SJSA1 (cell line): ENCODE measurements at places on chromosomes 7 and 10. TPM values are rescaled to one million over a fixed set of nuclear protein-coding genes. Genes with fewer than 3 reads are reported as not detected.

CYP3A4 gene
- total RNA-seq, result not detected in 2 replicates

NPVF gene
- total RNA-seq, result not detected in 2 replicates

DNA sequence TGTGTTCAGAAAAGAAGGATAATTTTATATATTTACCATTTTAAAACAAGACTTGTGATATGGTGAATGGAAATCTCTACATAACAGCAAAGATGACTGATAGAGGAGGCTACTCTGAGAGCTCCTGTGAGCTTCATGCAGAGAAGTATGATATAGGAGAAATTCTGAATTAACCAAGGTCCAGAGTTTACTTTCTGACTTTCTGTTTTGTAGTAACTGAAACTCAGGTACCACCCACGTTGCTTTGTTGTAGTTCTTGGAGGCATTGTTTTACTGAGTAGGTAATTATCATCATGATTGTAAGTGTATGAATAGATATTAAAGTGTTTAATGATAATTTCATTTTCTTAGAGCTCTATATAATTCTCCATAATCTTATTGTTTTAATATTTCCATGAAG lies 18.0 kb upstream of the SFR1 start:
- no peaks in the 10 kb centered on the region for H3K27me3 ChIP-seq
- no peak overlapping the region for H3K4me3 ChIP-seq
- H3K27ac ChIP-seq, result no peak overlapping the region
- no peak for DNase-seq

- no peak for DNase-seq
- H3K27me3 ChIP-seq, result no peaks in the 10 kb centered on the region
- no peaks in the 10 kb centered on the region for H3K36me3 ChIP-seq
- H3K4me3 ChIP-seq, result no peak overlapping the region
Observed at GRCh38 chr10:15478429-15478828, 107.3 kb upstream of the FAM171A1 start.

- no peak overlapping the region for H3K27ac ChIP-seq
- H3K27me3 ChIP-seq, result no peaks in the 10 kb centered on the region
- no peak overlapping the region for H3K4me3 ChIP-seq
- peaks cover 22% of the 10 kb centered on the region for H3K4me1 ChIP-seq
Observed at GRCh38 chr10:71618176-71618575, 101.4 kb downstream of the C10orf105 start.

DNA sequence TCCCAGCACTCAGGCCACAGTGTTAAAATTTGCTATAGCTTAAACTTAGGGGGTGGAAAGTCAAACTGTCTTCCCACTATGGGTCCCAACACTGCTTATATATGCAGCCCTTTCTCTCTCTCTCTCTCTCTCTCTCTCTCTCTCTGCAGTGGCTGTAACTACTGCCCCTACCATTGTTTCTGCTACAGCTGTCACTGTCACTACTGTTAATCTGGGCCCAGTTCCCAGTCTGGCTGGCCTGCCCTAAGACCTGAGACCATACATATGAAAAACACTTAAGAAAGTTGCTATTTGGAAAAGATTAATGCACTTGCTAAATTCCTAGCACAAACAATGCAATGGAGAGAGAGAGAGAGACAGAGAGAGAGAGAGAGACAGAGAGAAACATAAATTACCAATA lies 78.6 kb downstream of the THSD7A start:
- no peak overlapping the region for H3K27ac ChIP-seq
- no peak overlapping the region for H3K4me3 ChIP-seq
- DNase-seq, result no peak
- H3K27me3 ChIP-seq, result no peaks in the 10 kb centered on the region

- no peak overlapping the region for H3K4me3 ChIP-seq
- no peak for DNase-seq
- H3K27ac ChIP-seq, result no peak overlapping the region
- H3K4me1 ChIP-seq, result peaks cover 6% of the 10 kb centered on the region; the same call in 1 of the 2 replicates
- H3K36me3 ChIP-seq, result peaks cover 9% of the 10 kb centered on the region
Observed at GRCh38 chr10:89019569-89020327, 29.1 kb downstream of the FAS start.

KCNIP2 gene
- 0.58 TPM in 1 of 2 replicates, not detected in the other for total RNA-seq

MLXIPL gene
- not detected in 2 replicates for total RNA-seq

SPDYE3 gene
- not detected in 2 replicates for total RNA-seq

DNA sequence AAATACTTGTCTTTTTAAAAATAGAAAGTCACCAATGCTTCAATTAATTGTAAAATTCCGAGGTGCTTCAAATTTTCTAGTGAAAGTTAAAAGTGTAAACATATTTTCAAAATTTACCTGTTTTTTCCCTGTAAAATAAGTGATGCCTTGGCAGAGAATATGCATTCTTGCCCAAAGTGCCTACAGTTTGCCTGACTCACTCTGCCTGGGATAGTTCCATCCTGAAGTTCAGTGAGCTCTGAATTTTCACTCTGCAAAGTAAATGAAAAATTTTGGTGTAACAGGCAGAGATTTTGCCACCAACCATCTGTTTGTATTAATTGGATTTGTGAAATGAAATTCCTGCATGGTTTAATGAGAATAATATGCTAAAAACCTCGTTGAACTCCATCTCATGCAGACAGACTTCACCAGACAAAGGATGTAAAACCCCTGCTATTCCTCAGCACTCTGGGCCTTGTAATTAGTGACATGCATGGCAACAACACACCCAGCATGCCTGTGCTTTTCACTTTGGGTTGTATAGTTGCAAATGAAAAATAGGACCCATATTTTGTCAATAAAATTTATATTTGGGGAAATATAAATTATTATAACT lies 117.4 kb upstream of the GNAI1 start:
- DNase-seq, result no peak
- H3K27ac ChIP-seq, result no peak overlapping the region
- no peak overlapping the region for H3K4me3 ChIP-seq
- no peaks in the 10 kb centered on the region for H3K36me3 ChIP-seq
- peaks cover 10% of the 10 kb centered on the region for H3K4me1 ChIP-seq

DNA sequence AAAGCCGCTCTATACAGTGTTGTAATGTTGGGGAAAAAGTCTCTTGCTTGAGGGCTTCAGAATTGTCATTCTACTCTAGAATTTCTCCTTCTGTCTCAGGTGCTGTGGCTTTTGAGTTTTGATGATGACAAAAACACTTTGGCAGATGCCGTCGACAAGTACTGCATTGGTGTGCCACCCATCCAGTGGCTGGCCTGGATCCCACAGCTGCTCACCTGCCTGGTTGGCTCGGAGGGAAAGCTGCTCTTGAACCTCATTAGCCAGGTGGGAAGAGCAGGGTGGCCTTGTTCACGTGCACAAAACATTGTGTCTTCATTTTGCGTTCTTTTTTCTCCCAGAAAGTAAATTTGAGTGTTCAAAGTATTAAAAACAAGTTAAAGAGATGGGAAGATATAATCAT lies 112.0 kb downstream of the TRRAP start:
- DNase-seq, result no peak
- peaks cover 98% of the 10 kb centered on the region for H3K36me3 ChIP-seq
- no peaks in the 10 kb centered on the region for H3K4me1 ChIP-seq

GRCh38 chr10:44587488-44588318 lies 202.8 kb upstream of the CXCL12 start:
- no peak overlapping the region for H3K4me3 ChIP-seq
- no peak overlapping the region for H3K27ac ChIP-seq
- no peaks in the 10 kb centered on the region for H3K27me3 ChIP-seq
- no peak for DNase-seq
- H3K36me3 ChIP-seq, result no peaks in the 10 kb centered on the region
- H3K4me1 ChIP-seq, result peaks cover 10% of the 10 kb centered on the region; the same call in 1 of the 2 replicates

DNA sequence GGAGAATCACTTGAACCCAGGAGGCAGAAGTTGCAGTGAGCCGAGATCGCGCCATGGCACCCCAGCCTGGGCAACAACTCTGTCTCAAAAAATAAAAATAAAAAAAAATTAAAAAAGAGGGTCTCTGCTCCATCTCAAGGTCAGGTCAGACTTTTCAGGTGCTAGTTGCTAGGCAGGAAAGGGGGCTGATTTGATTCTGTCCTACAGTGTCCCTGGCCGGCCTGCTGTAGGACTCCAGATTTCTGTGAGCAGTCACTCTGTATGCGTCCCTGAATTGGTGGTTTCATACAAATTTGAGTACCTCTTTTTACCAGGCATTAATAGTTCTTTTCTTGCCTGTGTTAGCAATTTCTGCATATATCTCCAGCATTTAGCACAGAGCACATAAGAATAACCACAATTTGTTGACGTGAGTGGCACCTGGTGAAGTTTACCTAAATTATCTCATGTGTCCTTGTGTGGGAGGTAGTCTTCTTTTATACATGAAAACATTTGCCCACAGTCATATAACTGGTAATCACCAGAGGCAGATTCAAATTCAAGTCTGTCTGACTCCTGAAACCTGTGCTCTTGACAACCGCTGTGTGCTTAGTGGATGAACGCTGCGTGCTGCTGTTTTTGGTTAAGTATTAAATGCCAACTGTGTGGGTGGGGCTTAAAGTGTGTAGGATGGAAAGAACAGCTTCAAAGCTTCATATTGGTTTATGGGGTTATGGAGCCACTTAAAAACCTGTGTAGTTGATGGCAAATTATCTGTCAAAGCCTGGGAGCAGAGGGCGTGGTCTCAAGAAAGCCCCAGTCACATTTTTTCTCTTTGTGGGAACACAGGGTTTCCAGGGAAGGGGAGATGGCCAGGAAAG lies 3.2 kb upstream of the ZNF775 start:
- peaks cover 18% of the 10 kb centered on the region for H3K4me1 ChIP-seq
- H3K27me3 ChIP-seq, result no peaks in the 10 kb centered on the region
- DNase-seq, result no peak
- no peak overlapping the region for H3K4me3 ChIP-seq

- H3K27me3 ChIP-seq, result no peaks in the 10 kb centered on the region
- no peak overlapping the region for H3K4me3 ChIP-seq
- no peak for DNase-seq
- no peaks in the 10 kb centered on the region for H3K4me1 ChIP-seq
- H3K27ac ChIP-seq, result no peak overlapping the region
Observed at GRCh38 chr10:96596422-96597407, 9.9 kb upstream of the TM9SF3 start.

GRCh38 chr10:112265745-112266144 lies 17.5 kb upstream of the TECTB start:
- no peaks in the 10 kb centered on the region for H3K36me3 ChIP-seq
- no peaks in the 10 kb centered on the region for H3K4me1 ChIP-seq
- no peaks in the 10 kb centered on the region for H3K27me3 ChIP-seq

IDI2 gene
- total RNA-seq, result not detected in 2 replicates

MEST gene
- total RNA-seq, result 149 and 223 TPM in 2 replicates

GRCh38 chr10:96043893-96044715 lies 721 bp downstream of the CCNJ start:
- H3K27me3 ChIP-seq, result no peaks in the 10 kb centered on the region
- peak overlapping the region; percentile 7 for H3K27ac ChIP-seq
- peaks cover 20% of the 10 kb centered on the region for H3K36me3 ChIP-seq
- peak; percentile 72 for DNase-seq
- peaks cover 11% of the 10 kb centered on the region for H3K4me1 ChIP-seq

GRCh38 chr10:83691791-83692596 lies 447.3 kb upstream of the GHITM start:
- no peak overlapping the region for H3K4me3 ChIP-seq
- no peaks in the 10 kb centered on the region for H3K36me3 ChIP-seq
- H3K27ac ChIP-seq, result no peak overlapping the region
- H3K4me1 ChIP-seq, result no peaks in the 10 kb centered on the region

CAMK1D gene
- 3.8 and 3.9 TPM in 2 replicates for total RNA-seq

DNA sequence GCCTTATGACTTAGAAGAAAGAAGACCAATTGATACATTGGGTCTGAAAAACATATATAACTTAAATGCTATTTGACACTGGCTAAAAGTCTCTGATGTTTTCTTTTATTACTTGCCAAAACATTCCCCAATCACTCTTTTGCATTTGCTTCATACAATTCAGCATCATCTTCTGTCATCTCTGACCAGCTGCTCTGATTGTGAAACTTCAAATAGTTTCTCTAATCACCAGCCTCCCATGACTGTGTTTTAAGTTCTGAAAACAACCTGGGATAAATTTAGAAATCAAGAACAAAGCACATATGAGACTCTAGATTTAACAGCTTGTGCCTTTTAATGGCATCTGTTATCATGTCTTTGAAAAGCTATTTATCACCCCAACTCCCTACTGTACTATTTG lies 208.4 kb upstream of the KCND2 start:
- H3K27ac ChIP-seq, result no peak overlapping the region
- H3K4me3 ChIP-seq, result no peak overlapping the region
- H3K36me3 ChIP-seq, result no peaks in the 10 kb centered on the region

DNA sequence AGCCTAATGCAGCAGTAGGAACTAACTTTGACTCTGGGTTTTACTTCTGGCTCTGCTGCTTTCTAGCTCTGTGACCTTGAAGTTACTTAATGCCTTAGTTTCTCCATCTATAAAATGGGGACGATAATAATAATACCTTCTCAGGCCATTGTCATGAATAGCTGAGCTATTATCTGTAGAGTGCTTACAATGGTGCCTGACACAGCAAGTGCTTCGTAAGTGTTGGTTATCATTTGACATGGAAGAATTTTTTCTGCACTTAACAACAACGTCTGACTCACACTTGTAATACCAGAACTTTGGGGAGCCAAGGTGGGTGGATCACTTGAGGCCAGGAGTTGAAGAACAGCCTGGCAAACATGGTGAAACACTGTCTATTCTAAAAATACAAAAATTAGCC lies 140.5 kb downstream of the ARL4A start:
- no peaks in the 10 kb centered on the region for H3K27me3 ChIP-seq
- no peak for DNase-seq
- no peak overlapping the region for H3K4me3 ChIP-seq
- no peaks in the 10 kb centered on the region for H3K36me3 ChIP-seq
- no peaks in the 10 kb centered on the region for H3K4me1 ChIP-seq
- H3K27ac ChIP-seq, result no peak overlapping the region

DNA sequence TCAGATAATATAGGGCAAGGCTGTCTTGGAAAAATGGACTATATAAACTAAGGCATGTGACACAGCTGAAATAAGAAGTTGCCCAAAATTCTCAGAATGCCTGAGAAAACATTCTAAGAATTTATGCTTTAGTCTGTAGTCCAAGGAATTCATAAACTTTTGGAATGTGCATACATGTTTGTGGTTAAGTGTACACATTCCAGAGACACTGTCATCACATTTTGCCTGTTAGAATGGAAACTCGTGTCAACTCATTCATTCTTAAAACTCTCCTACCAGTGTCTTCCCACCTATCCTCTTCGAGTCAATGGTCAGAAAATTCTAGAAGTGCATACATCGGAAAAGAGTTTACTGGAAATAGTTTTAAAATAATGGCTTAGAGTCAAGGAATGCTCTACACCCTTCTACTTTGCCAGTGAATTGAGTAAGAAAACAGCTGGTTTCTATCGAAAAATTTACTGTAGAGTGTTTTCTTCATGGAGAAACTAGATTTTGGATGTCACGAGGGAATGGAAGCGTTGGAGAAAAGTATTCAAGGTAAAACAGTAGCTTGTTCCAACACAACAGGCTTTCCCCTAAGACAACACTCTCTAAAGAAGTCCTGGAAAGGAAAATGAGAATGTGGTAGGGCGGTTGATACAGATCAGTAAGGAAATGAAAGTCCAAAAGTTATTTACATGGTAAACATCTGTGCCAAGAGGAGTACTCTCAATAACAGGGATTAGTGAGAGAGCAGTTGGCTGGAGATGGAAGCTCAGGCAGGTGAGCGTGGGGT lies 1177.6 kb upstream of the C7orf33 start:
- no peak overlapping the region for H3K4me3 ChIP-seq
- peak overlapping the region; percentile 99 for H3K27ac ChIP-seq

TCAF2 gene
- total RNA-seq, result 1.2 and 2.2 TPM in 2 replicates
